ENCODE measurements at places on chromosomes 16 and 17. TPM values are rescaled to one million over a fixed set of nuclear protein-coding genes. Genes with fewer than 3 reads are reported as not detected.

SNX20 gene
- 0.62 TPM for total RNA-seq

DNA sequence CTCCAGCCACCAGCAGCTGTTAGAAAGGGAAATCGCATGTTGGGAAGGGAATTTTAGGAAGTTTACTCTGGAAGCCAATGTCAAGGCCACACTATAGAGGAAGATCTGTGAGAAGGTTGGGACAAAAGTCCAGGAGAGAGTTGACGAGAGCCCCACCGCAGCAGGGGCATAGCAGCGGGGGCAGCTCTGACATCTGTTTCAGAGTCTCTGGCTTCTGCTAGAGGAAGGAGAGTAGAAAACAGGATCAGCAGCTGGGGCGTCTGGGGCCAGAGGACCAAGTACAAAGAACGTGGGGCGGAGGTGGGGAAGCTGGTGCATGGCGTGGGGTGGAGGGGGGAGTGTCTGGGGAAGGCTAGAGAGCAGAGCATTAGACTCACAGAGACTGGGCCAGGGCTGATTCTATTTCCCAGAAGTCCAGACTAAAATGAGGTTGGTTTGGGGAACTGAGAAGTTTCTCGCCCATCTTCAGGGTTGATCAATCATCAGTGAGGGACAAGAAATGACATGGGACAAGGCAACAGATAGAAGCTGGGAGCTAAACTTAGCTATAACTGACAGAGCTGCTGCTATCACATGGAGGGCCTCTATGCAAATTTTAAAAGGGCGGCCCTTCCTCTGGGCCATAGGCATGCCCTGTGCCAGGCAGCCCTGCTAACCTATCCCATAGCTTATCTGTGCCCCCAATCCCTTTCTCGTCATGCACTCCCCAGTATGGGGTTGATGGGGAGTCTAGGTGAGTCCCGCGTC lies 1.2 kb downstream of the RABEP2 start:
- DNase-seq: no peak

GRCh38 chr16:82005027-82005830 lies 6.0 kb downstream of the SDR42E1 start:
- no peak for DNase-seq

GRCh38 chr17:26962255-26963162 lies 331.4 kb upstream of the WSB1 start:
- DNase-seq: peak; percentile 34

GRCh38 chr17:70261170-70261569 lies 91.8 kb downstream of the KCNJ2 start:
- no peak for DNase-seq

- DNase-seq: no peak
Observed at GRCh38 chr16:23026784-23027362, 122.4 kb downstream of the USP31 start.

SP2 gene
- total RNA-seq: 12.4 TPM

TMEM238L gene
- total RNA-seq: not detected

KRT9 gene
- not detected for total RNA-seq

PRSS22 gene
- not detected for total RNA-seq

GRCh38 chr17:42773290-42774035 lies at the start of gene VPS25:
TSS of gene VPS25 (plus strand) at chr17:42773449. CDS start at chr17:42773476, 27 bp downstream.
- peak; percentile 83 for DNase-seq

- peak; percentile 60 for DNase-seq
Observed at GRCh38 chr17:77677211-77677610, 281.3 kb upstream of the TNRC6C start.

DNA sequence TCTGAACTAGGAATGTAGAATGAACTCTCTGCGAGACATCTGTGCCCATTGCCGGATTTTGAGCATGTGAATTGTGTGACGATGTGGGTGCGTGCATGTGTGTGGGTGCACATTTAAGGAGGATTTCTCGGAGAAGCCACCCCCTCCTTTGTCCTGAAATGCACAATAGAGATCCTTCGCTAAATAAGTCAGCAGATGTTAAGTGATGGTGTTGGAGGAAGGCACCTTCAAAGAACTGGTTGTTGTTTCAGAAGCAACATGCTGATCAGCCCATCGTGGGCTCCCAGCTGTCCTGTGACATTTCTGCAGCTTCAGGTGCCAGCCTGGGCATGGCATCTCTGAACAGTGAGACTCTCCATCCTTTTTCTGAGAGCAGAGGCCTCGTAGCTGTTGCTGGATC lies 194.9 kb downstream of the MSI2 start:
- DNase-seq: no peak

GRCh38 chr17:1515640-1516387 lies 598 bp downstream of the INPP5K start:
- DNase-seq: peak; percentile 50

DNA sequence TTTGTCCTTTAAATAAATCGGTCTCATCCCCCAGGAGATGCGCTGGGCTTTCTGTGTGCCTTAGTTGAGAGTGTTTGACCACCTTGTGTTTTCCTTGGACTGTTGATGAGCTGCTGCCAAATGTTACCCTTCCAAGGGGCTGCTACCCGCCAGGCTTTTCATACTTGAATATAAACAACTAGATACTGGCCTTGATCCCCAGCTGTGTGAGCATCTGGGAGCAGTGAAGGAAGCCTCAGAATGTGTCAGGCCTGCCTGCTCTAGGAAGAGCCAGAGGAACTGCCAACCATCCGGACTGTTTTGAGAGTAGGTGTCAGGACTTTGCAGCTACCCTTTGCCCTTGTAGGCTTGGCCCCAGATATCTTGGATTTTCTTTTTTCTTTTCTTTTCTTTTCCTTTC lies 57.8 kb downstream of the LDHD start:
- no peak for DNase-seq

GRCh38 chr17:74280093-74280513 lies 6.1 kb downstream of the DNAI2 start:
- peak; percentile 54 for DNase-seq

DNA sequence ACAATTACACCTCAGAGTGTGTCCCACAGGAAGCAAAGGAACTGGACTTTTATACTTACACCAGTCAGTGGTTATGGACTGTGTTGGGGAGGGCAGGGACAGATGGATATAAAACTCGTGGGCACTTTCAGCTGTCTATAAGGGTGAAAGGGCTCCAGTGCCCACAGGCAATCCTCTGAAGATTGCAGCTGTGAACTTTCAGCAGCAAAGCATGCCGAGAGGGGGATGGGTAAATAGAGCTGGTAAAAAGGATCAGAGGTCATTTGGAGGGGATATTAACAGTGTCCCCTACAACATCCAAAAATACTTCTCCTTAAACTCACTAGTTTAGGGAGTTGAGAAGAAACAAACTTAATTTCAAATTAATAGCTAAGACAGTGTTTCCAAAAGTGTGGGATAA lies 13.3 kb upstream of the RFWD3 start:
- DNase-seq: no peak

DNA sequence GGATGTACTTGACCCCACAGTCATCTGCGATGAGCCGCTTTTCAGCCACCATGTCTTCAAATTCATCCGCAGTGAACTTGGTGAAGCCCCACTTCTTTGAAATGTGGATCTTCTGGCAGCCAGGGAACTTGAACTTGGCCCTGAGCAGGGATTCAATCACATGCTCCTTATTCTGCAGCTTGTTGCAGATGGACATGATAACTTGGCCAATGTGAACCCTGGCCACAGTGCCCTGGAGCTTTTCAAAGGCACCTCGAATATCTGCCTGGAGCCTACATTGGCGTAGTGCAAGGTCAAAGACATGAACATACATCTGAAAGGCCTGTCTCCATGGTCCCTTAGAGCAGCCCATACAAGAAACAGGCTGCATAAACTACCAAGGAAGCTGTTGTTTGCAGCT lies 1.8 kb upstream of the TENT4B start:
- DNase-seq: no peak

DNA sequence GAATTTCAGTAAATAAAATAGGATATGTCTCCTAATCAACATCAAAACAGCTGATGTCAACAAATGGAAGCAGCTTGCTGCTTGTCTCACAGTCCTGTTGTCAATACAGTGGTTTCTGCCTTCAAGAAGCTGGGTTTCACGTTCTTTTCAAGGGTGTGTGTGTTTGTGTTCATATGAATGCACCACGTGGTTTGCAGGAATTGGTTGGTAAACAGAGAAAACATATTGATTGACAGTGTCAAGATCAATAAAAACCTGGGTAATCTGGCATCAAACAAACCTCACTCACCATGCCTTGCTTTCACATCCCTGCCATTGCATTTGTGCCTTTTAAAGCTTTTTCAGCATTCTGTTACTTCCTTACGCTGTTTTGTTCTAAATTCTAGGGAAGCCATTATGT lies 585.7 kb upstream of the CA10 start:
- DNase-seq: no peak

DNA sequence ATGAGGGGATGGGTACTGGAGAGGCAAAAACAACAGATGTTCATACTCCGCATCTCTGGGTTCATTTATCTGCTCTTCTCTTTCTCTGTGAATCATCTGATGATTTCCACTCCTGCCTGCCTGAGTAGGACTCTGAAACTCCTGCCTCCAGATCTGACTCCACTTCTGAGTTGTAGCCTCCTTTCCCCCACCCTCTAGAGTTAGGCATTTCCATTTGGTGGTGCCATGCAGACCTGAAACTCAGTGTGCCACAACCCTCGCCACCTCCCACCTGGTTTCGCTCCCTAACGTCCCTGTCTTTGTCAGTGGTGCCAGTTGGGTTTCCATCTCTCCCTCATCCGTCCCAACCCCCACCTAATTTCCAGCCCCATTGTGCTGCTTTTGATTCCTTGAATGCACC lies 126.2 kb downstream of the PRKCB start:
- DNase-seq: no peak

DNA sequence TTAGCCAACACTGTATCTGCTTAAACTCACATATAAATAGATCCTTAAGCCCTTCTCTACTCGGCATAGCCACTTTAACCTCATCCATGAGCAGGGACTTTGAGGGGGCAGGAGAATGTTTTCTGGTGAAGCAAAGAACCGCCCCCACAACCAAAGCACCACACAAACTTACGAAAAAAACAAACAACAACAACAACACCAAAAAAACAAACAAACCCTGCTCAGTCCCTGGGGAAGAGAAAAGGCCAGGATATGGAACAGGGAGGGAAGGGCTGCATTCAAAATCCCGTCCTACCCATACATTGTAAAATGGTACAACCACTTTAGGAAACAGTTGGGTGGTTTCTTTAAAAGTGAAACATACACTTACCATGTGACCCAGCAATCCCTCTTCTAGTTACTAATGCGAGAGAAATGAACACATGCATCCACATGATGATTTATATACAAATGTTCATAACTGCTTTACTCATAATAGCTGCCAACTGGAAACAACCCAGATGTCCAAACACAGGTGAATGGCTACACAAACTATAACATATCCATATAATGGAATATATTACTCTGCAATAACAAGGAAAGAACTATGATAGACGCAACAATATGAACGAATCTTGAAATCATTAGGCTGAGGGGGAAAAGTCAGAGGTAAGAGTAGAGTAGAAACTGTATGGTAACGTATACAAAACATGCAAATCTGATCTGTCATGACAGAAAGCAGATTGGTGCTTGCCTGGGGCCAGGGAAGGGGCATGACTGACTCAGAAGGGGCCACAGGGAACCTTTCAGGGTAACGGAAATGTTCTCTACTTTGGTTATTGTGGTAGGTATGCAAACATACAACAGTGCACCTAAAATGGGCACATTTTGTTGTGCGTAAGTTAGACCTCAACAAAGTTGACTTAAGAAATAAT lies 37.7 kb upstream of the TOB1 start:
- peak; percentile 2 for DNase-seq

GRCh38 chr17:41521574-41522261 lies 3.0 kb upstream of the KRT15 start:
- DNase-seq: no peak

STH gene
- not detected for total RNA-seq

- DNase-seq: no peak
Observed at GRCh38 chr16:12971241-12971640, 69.8 kb downstream of the SHISA9 start.

DNA sequence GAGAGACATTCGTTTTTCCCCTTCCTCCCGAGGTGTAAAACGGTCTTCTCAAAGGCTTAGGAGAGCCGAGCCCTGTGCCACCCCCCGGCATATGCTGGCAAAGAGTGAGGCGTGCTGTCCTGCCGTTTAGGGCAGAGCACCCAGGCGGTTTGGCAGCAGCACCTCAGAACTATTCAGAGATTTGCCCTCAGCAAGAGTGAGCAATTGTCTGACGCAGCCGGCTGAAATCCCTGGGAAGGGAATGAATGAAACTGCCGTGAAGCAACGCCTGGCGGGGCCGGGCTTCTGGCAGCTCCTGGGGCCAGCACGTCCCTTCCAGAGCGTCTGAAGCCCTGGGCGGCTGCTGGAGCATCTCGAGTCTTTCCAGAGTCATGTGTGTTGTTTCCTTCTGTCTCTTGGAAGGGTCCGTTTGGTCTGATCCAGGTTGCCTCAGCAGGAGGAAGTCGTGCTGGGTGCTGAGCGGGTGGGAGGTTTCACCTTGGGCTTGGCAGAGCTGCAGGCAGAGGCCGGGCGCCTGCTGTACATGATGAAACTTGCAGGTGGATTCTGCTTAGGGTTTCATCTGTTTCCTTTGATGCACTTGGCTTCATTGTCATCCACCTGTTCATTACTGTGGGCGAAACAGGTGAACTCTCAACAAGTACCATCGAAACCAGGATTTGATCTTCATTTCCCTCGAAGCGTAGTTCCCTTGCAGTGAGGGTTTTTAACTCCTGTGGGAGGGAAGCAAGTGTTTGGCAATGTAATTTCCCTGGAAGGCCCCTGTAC lies 35.4 kb downstream of the TBCD start:
- peak; percentile 61 for DNase-seq

DNA sequence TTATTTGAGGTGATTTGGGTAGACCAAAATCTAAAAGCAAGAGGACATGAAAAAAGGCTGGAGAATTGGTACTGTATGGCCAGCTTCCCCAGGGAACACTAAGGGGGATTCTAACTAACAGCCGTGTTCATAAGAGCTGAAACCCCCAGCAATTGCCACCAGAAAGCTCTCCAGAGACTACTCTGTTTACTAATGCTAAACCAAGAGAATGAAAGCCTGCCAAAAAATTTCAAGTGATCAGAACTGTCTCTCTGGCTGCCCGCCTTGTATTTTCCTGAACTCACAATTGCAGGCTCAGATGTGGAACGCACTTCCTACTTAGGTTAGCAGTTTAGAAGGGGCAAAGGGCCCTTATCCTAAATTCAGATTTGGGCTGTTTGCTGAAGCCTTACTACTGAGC lies 24.1 kb downstream of the MYH10 start:
- DNase-seq: no peak

- no peak for DNase-seq
Observed at GRCh38 chr16:75074304-75074793, 42.2 kb downstream of the LDHD start.

DNA sequence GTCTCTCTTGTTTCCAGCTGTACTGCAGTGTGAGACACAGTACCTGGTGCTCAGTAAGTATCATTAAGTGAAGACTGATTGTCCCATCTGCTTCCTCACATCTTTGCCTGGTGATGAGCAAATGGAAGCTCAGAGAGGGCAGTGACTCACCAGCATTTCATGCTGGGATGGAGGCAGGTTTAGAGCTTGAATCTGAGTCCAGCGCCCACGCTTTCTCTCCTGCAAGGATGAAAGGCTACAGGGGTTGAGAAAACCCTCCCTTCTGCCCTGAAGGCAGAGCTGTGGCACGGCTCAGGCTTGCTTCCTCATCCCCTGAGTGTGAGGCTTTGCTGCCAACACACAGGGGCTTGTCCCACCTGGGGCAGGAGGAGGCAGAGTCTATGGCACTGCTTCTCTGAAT lies 1.5 kb upstream of the RNF112 start:
- no peak for DNase-seq

- no peak for DNase-seq
Observed at GRCh38 chr17:31269036-31269577, 27.9 kb downstream of the OMG start.

- no peak for DNase-seq
Observed at GRCh38 chr16:87534751-87535150, 41.9 kb upstream of the ZCCHC14 start.

HOXB7 gene
- 0.22 TPM for total RNA-seq

GRCh38 chr17:81222620-81222905 lies 202 bp downstream of the CEP131 start:
- DNase-seq: no peak

Measured in Right ventricle myocardium superior (tissue), 1 donor.